ENCODE measurements at places on chromosomes 12 and 14. TPM values are rescaled to one million over a fixed set of nuclear protein-coding genes. Genes with fewer than 3 reads are reported as not detected.

GRCh38 chr14:73785834-73786635 is 65.6 kb upstream of the PTGR2 start:
- peak; percentile 86 for DNase-seq

- no peak for DNase-seq
Measured at GRCh38 chr14:59481871-59482540, 2.2 kb downstream of the L3HYPDH start.

GRCh38 chr14:85241022-85241855 is 288.7 kb upstream of the FLRT2 start:
- no peak for DNase-seq

- DNase-seq: peak; percentile 69
Measured at GRCh38 chr14:105498430-105499255, 7.6 kb downstream of the TEDC1 start.

DNA sequence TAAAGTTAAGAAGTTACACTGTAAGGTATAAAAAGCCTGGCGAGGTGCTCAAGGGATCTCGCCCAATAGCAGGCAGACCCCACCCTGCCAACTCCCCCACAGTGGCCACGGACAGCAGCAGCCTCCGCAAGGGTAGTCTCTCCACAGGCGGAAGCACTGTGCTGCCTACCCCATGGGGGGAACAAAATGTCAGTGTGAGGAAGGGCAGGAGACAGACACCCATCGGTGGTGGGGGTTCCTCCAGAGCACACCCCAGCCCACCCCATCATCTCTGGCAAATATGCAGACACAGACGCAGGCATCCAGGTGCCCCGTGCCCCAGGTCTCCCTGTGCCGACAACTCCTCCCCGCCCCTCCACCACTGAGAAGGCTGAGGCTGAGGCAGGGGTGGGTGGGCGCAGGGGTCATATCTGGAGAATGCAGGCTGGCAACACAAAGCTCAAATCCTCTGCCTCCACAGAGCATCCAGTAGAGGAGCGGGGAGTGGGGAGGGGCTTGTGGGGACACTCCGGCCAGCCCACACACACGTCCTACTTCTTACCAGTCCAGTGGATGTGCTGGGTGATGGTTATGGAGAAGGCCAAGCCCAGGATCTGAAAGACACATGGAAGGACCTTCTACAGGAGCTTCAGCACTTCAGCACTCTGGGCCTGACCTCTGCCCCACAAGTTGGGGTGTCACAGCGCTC is 68.3 kb upstream of the DDX11 start:
- peak; percentile 51 for DNase-seq

DNA sequence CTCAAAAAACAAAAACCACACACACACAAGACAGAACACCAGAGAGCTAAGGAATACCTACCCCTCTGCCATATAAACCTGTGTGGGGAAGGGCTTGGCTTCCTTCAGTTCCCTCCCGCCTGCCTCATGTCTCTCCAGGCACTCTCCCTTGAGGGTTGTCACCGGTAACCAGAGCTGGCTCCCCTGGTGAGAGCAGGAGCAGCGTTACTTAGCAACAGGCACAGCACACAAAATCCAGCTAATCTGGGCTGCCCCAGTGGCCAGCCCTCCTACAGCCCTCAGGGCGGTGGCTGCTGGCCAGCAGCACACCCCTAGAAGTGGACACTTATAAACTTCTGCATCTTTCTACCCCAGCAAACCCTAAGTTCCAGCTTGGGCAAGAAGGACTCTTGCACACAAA is 21.6 kb upstream of the NR4A1 start:
- no peak for DNase-seq

DNA sequence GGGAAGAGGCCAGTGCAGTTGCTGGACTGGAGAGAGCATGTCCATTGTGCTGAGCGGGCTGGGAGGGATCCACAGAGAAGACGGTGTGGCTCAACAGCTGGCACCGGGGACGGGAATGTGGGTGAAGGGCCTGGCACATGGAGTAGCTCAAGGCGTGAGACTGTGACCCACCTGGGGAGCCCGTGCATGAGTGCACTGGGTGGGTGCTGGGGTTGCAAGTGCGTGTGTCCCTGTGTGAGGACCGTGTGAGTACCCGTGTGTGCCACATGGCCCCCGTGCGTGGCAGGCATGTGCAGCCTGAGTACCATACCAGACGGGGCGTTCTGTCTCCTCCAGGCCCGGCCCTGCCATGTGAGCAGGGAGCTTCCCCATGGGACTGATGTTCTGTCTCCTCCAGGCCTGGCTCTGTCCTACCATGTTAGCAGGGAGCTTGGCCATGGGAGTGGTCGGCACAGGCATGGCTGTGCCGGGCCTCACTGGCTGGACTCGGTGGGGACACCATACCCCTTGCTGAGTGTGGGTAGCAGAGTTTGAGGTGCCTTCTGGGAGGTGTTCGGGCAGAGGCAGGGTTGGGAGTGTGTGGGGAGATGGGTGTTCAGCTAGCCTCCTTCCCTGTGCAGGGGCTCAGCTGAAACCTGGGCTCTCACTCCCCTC is 234.4 kb downstream of the TMEM121 start:
- DNase-seq: no peak

The FIGNL2 gene
- 4.0 TPM for total RNA-seq

The BCAT1 gene
- total RNA-seq: 15.2 TPM
